ENCODE measurements at places on chromosomes 6 and 20. TPM values are rescaled to one million over a fixed set of nuclear protein-coding genes. Genes with fewer than 3 reads are reported as not detected.

Gene RRAGD
- 63.8 TPM for total RNA-seq

Gene POU3F2
- total RNA-seq, result 0.25 TPM

Gene SLC17A2
- not detected for total RNA-seq

Gene BTN1A1
- not detected for total RNA-seq

Gene SMLR1
- total RNA-seq, result not detected

Gene PMEPA1
- 15.4 TPM for total RNA-seq

Gene MDFI
- total RNA-seq, result 176 TPM

Gene HUS1B
- total RNA-seq, result 0.15 TPM

- no peaks in the 10 kb centered on the region for H3K36me3 ChIP-seq
- peak; percentile 71 for DNase-seq
- peak within 1 kb of the TSS; percentile 79 for H3K4me3 ChIP-seq
- H3K27ac ChIP-seq, result peak within 1 kb of the TSS; percentile 54
Observed at GRCh38 chr6:42451333-42452170, at the start of gene TRERF1. Gene TRERF1, minus strand, starts transcription at chr6:42451926. Its CDS starts 182,336 bp downstream, at chr6:42269590.

- H3K36me3 ChIP-seq, result no peaks in the 10 kb centered on the region
- no peak for DNase-seq
- H3K27ac ChIP-seq, result no peak overlapping the region
Observed at GRCh38 chr6:100892116-100892515, 11.0 kb upstream of the ASCC3 start.

DNA sequence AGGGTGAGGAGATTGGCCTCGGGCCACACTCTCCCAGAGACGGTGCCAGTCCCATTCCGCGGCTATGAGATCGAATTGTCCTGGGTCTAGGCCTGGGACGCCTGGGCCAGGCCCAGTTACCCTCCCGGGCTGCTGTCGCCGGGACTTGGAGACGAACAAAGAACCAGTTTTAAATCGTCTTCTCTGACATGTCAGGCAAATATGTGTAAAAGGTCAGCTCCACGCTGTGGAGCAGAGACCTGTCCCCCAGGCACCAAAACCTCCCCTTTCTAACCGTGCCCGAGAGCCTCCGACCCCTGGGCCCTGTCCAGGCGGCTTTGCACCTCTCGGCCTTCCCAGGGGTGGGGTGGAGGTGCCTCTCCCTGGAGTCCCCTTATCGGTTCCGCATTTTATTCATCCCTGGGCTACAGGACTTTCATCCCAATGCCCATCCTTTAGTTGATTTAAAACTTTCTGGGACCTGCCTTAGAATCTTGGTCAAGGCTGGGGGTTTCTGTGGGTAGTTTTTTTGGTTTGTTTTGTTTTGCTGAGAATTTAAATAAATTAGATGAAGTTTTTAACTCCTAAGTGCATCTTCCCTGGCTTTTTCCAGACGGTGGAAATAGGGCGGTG is 5.8 kb upstream of the TFAP2A start:
- H3K36me3 ChIP-seq, result no peaks in the 10 kb centered on the region
- no peak overlapping the region for H3K27ac ChIP-seq

DNA sequence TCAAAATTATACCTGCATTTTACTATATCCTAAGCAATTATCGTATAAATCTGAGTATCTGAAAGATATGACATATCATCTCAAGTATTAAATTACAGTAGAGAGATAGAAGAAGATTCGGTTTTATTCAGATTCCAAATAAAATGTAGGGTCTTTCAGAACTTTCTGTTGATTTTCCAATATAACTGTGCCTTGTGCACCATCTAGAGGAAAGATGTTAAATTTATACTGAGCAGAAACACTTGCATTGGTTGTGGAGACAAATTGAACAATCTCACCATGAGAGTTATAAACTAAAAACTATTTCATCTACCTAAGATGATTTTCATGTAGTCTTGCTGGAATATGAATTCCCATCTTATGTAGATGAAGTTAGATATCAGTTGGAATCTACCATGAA is 26.8 kb upstream of the HSF2 start:
- H3K4me1 ChIP-seq, result peaks cover 3% of the 10 kb centered on the region
- no peaks in the 10 kb centered on the region for H3K36me3 ChIP-seq
- H3K27ac ChIP-seq, result no peak overlapping the region
- H3K27me3 ChIP-seq, result no peaks in the 10 kb centered on the region

DNA sequence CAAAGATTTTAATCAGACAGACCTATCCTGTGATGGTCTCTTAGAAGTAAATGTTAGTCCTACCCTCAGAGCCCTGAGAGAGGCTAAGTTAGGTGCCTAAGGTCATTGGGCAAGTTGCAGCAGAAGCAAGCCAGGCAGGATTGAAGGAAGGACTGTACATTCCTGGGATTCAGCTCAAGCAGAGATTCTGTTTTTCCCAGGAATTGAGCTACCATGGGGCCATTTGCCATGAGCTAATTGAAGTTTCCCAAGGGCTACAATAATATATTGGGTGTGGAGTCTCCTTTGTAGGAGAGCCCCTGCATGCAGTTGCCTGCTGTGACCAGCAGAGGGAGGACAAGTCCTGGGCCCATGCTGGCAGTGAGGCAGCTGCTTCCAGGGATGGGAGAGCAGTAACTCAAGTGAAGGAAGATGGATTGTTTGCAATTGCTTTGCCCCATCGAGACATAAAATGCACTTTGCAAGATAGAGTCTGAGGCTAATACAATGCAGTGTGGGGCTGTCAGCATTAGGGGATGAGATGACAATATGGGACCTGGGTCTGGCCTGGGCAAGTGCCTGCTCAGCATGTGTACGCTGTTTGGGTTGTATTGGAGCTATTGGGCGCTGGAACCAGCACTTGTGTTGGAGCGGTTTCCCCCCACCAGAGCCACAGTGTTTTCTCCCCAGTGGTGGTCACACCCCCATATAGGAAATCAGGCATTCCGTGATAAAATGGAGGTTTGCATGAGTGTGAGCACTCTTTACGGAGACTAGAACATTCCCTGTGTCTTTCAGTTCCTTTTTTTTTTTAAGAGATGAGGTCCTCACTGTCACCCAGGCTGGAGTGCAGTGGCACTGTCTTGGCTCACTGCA is 27.9 kb downstream of the DNMT3B start:
- no peak overlapping the region for H3K4me3 ChIP-seq
- DNase-seq, result peak; percentile 86

GRCh38 chr6:169190144-169190584 is 63.5 kb downstream of the THBS2 start:
- DNase-seq, result peak; percentile 53
- no peak overlapping the region for H3K4me3 ChIP-seq
- peaks cover 21% of the 10 kb centered on the region for H3K36me3 ChIP-seq
- no peaks in the 10 kb centered on the region for H3K27me3 ChIP-seq
- peaks cover 33% of the 10 kb centered on the region for H3K4me1 ChIP-seq
- peak overlapping the region; percentile 98 for H3K27ac ChIP-seq

DNA sequence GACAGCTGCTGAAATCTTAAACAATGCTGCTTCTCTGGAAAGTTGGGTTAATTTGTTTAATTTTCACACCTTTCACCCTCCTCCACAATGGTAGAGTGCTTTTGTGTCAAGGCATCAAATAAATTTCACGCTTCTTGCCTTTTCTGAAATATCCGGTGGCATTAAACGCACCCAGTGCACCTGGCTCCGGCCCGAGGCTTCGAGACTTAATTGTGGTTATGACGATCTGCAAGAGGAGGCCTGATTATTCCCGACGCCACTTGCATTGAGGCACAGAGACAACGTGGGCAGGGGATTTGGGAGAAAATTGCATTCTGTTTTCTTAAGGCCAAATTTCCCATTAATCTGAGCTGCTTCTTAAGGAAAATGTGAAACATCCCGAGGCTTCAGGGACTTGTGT is 152.2 kb downstream of the CDH4 start:
- no peaks in the 10 kb centered on the region for H3K36me3 ChIP-seq
- no peak overlapping the region for H3K4me3 ChIP-seq
- no peak for DNase-seq
- H3K27me3 ChIP-seq, result peaks cover 12% of the 10 kb centered on the region
- H3K27ac ChIP-seq, result no peak overlapping the region

DNA sequence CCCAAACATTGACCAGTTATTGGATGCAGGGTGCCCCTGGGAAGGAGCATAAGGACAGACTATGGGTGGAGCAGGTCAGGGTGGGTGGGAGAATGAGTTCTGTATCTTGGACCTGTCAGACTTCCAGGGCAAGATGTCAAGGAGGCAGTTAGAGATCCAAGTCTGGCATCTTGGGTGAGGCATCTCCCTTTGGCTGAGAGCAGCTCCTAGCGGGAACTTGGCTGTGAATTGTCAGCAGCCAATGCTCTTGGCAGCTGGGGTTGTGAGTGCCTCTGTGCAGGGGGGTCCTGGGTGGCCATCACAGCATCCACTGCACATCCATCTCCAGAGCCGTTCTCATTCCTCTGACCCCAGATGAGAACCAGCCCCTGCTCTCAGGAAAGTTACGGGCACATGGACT is 117.0 kb upstream of the MYL9 start:
- no peak for DNase-seq
- H3K27ac ChIP-seq, result no peak overlapping the region
- peaks cover 10% of the 10 kb centered on the region for H3K27me3 ChIP-seq

GRCh38 chr6:33676416-33677142 is 34.9 kb downstream of the UQCC2 start:
- DNase-seq, result no peak
- H3K36me3 ChIP-seq, result no peaks in the 10 kb centered on the region
- no peak overlapping the region for H3K27ac ChIP-seq

Data from SJCRH30 (cell line).